WTC11 (cell line): ENCODE measurements at places on chromosomes 13 and 19. TPM values are rescaled to one million over a fixed set of nuclear protein-coding genes. Genes with fewer than 3 reads are reported as not detected.

EGLN2 gene
- total RNA-seq: 97.7 to 106 TPM (median 102 TPM) in 3 replicates

CCDC169 gene
- total RNA-seq: 36.8 to 41.8 TPM (median 39.8 TPM) in 3 replicates

DNA sequence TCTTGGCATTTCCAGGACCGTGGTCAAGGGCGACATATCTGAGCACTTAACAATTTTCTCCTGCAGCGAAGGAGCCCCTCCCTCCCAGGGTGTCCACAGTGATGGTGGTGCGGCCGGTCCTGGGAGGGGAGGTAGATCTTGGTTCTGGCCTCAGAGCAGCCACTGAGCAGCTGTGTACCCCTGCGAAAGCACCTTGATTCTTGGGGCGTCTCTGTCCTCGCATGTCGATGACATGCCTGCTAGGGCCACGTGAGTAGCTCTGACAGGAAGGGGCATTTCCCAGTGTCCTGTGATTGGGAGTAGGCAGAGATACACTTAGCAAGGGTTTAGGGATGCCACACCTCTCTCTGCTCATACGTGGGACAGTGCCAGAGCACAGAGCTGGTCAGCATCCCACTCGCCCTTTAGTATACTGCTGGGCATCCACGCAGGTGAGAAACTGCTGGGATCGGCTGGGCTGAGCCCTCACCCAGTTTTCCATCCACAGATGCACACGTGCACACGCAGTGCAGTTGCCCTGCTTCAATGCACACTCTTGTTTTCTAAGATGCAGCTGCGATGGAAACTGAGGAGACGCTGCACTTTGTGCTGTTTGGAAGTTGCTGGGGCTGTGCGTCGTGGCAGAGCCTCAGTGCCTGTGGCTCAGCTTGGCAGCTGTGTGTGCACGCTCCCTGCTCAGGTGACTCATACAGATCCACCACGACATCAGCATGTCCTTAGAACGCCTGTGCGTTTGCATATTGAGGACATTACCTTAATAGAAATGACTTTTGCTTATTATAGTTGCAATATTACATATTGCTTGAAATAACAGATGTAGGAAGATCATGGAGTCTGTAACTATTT lies 66.8 kb downstream of the TEX29 start:
- no peak overlapping the region for H3K4me3 ChIP-seq
- no peaks in the 10 kb centered on the region for H3K4me1 ChIP-seq
- no peaks in the 10 kb centered on the region for H3K36me3 ChIP-seq
- no peak for DNase-seq
- no peaks in the 10 kb centered on the region for H3K27me3 ChIP-seq

DNA sequence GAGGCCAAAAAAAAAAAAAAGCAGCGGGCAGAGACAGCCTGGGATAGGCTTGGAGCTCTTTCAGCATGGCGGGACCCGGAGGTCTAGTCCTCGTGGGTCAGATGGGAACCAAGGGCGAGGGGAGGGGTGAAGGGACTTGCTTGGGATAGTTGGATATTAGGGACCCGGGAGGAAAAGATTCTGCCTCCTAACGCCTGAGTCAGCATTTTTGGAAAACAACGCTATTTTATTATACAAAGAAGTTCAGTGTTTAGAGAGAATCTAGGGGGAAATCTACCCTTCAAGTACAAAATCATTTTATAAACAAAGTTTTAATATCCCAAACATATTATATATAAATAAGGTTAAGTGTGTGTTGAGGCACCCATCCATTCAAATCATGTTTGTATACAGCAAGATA lies 156.7 kb downstream of the ZNF536 start:
- H3K36me3 ChIP-seq: no peaks in the 10 kb centered on the region
- peaks cover 7% of the 10 kb centered on the region for H3K4me1 ChIP-seq
- no peaks in the 10 kb centered on the region for H3K27me3 ChIP-seq
- H3K27ac ChIP-seq: no peak overlapping the region
- H3K4me3 ChIP-seq: no peak overlapping the region

DNA sequence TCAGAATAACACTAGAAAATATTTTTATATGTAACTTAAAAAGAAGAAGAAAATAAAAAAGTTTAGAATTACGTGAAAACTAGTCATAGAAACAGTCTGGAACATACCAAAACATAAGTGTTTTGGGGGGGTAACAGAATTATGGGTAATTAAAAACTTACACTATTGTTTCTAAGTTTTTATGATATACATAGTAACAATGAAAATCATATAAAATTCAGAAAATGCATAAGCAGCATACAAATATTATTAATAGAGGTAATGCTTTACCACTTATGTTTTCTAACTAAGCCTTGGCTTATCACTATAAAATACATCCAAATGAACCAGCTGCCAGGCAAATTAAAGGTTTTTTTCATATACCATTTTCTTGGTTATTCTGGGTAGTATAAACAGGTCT lies 14.9 kb downstream of the ESD start:
- DNase-seq: no peak
- H3K4me1 ChIP-seq: no peaks in the 10 kb centered on the region
- no peaks in the 10 kb centered on the region for H3K27me3 ChIP-seq
- peaks cover 37% of the 10 kb centered on the region for H3K36me3 ChIP-seq

GRCh38 chr19:16470541-16470910 lies 1.2 kb downstream of the EPS15L1 start:
- H3K27ac ChIP-seq: peak overlapping the region; percentile 72
- DNase-seq: no peak
- peak overlapping the region; percentile 90 for H3K4me3 ChIP-seq
- no peaks in the 10 kb centered on the region for H3K36me3 ChIP-seq
- peaks cover 25% of the 10 kb centered on the region for H3K4me1 ChIP-seq

DNA sequence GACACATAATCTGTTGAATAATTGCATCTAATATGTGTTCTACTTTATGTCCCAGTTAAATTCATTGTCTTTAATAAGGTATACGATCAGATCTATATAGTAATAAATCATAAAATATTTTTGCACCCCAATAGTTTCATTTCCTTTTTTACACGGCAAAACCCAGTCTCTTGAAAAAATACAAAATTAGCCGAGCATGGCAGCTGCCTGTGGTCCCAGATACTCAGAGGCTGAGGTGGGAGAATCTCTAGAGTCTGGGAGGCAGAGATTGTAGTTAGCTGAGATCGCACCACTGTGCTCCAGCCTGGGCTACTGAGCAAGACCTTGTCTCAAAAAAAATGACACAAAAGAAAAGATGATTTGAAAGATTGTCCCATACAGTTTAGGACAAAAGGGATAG lies 52.3 kb upstream of the PARP4 start:
- no peak for DNase-seq
- no peak overlapping the region for H3K4me3 ChIP-seq
- H3K27me3 ChIP-seq: no peaks in the 10 kb centered on the region
- H3K27ac ChIP-seq: no peak overlapping the region
- peaks cover 6% of the 10 kb centered on the region for H3K36me3 ChIP-seq

DNA sequence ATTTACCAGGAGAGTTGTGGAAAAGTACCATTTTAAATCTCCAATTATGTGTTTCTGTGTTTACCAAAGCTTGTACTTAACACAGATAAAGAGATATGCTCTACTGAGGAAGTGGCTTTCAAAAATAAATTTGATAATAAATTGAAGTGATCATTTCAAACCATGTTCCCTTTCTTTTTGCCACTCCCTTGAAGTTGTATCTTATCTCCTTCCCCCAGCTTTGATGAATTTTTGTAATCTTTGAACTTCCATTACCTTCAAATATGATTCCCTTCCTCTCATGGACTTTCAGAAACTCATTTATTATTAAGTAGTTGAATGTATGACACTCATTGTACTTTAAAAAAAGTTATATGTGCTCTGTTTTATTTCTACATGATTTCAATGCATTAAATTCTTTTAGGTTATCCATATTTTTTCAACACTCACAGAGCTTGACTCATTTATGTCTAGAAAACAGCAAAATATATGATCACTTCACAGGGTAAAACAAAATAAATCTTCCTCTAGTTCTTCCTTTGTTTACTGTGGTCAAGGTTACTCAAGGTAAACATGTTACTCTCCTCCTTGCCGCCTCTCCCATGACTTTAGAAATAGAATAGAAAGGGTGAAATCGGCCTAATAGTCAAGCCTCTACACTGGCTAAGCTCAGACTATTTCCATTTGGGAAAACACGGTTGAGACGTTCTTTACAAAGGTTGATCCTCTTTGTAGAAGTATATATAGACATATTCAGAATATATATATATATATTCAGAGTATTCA lies 251.2 kb upstream of the SPRY2 start:
- no peaks in the 10 kb centered on the region for H3K27me3 ChIP-seq
- H3K27ac ChIP-seq: no peak overlapping the region
- H3K4me3 ChIP-seq: no peak overlapping the region
- no peak for DNase-seq

DNA sequence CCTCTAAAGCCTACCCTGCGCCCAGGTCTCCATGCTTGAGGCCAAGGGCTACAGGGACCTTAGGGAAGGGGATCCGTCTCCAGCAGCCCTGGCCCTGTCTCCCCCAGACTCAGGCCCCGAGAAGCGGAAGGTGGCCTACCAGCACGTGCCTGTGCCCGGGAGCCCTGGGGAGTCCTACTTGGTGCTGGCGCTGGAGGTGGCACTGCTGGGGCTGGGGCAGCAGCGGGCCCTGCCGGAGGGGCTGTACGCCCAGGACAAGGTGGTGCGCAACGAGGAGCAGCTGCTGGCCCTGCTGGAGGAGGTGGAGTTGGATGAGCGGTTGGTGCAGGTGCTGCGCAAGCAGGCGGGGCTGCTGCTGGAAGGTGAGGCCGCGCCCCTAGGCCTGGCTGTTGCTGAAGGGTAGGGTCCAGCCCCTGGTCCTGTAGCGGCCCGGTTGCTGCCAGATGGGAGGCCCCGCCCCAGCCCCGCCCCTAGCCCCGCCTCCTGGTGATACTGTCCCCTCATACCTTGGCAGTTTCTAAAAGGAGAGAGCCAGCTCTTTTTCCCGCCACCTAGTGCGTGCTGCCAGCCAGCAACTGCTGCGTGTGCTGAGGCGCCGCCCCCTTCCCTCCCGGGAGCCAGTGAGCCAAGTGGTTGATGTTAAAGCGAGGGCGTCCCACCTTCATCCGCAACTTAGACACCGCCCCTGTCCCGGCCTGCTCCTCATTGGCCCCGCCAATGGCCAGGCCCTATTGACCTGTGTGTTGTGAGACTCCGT lies 22.6 kb downstream of the ZSWIM4 start:
- peak overlapping the region; percentile 98 for H3K27ac ChIP-seq
- peaks cover 28% of the 10 kb centered on the region for H3K36me3 ChIP-seq
- 0 out of 2 replicates have a peak, but pooled peaks cover 3% of the 10 kb centered on the region for H3K4me1 ChIP-seq
- peak; percentile 97 for DNase-seq
- peak overlapping the region; percentile 73 for H3K4me3 ChIP-seq
- H3K27me3 ChIP-seq: no peaks in the 10 kb centered on the region

DNA sequence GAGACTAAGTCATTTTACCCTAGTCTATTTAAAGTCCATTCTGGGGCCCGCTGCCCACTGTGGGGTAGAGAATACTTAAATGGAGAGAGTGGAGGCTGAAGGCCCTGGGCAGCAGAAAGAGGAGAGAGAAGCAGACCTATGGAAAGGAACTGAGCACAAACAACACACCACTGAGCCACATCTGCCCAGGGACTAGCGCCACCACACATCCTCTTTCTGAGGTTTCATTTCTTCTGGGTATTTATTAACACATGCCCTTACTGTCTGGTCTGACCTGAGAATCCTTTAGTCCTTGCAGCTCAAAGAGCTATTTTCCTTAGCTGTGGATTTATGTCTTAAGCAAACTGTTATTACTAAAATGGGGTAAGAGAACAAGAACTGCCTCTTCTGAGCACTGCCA lies 154.0 kb downstream of the NALCN start:
- no peak for DNase-seq
- peaks cover 10% of the 10 kb centered on the region for H3K4me1 ChIP-seq
- no peak overlapping the region for H3K4me3 ChIP-seq
- no peaks in the 10 kb centered on the region for H3K27me3 ChIP-seq
- H3K36me3 ChIP-seq: no peaks in the 10 kb centered on the region
- H3K27ac ChIP-seq: no peak overlapping the region

DNA sequence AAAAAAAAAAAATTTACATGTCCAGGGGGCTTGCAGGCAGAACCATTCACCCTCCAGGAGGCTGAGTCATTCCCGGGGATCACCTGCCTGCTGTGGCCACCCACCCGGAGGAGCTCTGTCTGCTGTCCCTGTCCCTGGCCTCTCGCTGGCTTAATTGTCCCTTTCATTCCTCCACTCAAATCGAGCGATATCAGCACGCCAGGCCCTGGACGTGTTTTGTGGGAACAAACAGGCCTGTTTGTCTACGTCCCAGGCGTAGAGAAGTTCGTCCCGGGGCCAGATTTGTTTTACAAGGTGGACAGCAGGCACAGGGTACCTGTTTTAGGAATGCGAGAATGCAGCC lies 21.2 kb downstream of the SULT2B1 start:
- no peak overlapping the region for H3K27ac ChIP-seq
- H3K4me1 ChIP-seq: peaks cover 15% of the 10 kb centered on the region
- H3K27me3 ChIP-seq: no peaks in the 10 kb centered on the region
- H3K36me3 ChIP-seq: no peaks in the 10 kb centered on the region
- DNase-seq: no peak
- no peak overlapping the region for H3K4me3 ChIP-seq

DNA sequence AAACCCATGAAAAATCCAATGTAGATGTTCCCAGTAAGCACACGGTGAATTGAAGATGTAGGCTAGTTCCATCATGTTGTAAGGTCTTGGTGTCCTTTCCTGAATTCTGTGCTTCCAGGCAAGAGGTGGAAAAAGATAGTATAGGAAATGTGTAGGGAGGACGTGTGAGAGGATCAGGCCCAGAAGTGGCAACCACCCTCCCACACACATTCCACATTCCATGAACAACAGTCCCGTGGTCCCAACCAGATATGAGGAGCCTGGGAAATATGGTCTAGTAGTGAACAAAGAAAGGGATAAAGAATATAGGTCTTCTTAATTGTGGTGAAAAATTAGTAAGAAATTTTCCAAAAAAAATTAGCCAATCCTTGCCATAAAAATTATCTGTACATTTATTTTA lies 1254.2 kb upstream of the SLC10A2 start:
- no peaks in the 10 kb centered on the region for H3K4me1 ChIP-seq
- no peaks in the 10 kb centered on the region for H3K27me3 ChIP-seq
- H3K4me3 ChIP-seq: no peak overlapping the region
- DNase-seq: no peak
- no peak overlapping the region for H3K27ac ChIP-seq
- no peaks in the 10 kb centered on the region for H3K36me3 ChIP-seq

GRCh38 chr19:6481541-6482342 lies at the start of gene DENND1C:
DENND1C (minus strand) TSS chr19:6481787; CDS start chr19:6481695, 92 bp downstream.
- no peak within 1 kb of the TSS for H3K4me3 ChIP-seq
- no peaks in the 10 kb centered on the region for H3K36me3 ChIP-seq
- no peak within 1 kb of the TSS for H3K27ac ChIP-seq
- peaks cover 2% of the 10 kb centered on the region; the same call in 1 of the 2 replicates for H3K27me3 ChIP-seq
